ENCODE measurements at places on chromosomes 2 and 18.

- no peak for DNase-seq
Observed at GRCh38 chr2:85607268-85608215, 4.3 kb downstream of the C2orf68 start.

DNA sequence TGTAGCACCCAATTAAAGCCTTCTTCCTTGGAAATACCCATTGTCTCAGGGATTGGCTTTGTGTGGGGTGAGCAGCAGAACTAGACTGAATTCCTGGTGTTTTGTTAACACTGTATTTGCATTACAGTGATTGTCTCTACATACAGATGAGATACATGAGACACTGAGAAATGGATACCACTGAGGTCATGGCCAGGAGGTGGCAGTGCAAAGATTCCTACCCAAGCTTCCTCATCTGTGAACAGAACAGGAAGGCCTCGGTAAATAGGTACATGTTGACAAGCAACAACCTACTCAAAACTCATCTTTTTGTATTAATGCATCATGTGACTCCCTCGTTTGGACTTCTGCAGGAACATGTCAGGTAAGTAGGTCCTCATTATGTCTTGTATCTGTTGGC, 445.8 kb upstream of the RGPD4 start:
- DNase-seq = no peak

DNA sequence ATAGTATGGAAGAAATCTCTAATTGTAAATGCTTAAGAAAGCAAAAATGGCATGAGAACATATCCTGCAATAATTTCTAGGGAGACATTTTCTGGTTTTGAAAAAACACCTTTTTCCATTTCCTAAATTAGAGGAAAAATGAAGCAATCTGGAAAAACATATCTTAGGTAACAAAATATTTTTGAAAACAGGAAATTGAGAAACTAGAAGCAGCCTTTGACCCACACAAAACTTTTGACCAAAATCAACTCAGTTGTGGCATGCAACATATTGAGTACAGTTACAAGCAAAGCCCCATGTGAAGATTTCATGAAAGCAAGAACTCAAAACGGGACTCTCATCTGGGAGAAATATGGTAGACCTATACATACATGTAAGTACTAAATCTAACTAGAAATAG, 28.6 kb upstream of the CHAC2 start:
- no peak for DNase-seq

DNA sequence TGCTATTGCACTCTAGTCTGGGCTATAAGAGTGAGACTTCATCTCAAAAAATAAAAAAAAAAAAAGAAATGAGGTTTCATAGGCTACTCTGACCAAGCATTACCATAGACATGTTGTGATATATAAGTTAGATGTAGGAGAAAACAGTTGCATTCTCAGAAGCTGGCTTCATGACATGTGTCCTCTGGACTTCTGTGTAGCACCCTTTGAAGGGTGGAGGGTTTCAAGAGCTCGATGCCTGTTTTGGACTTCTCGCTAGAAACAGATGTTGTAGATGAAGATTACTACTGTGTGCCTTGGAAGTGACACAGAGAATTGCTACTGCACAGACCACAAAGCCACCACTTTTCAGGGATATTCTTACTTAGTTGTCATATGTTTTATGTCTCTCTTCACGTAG, 91.0 kb downstream of the TMEM247 start:
- no peak for DNase-seq

GRCh38 chr18:38367473-38367872, 801.9 kb upstream of the CELF4 start:
- DNase-seq = no peak

DNA sequence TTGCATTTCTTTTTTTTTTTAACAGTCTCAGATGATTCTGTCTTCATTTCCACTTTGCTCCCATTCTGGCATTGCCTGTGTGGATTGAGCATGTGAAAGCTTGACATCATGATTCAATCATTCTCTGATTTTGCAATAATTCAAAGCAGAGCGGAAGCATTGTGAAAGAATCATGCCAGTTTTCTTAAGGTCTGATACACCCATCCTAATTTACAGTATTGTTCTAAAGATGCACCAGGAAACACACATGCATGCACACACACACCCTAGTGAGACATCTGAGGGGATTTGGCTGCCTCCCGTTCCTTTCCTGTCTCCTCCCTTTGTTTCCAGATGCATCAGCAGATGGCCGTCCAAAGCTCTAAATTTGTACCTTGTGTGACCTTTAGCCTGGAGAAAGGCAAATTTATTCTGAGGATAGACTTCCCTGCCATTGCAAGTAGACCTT, 97.3 kb downstream of the FMNL2 start:
- DNase-seq = peak; percentile 58

DNA sequence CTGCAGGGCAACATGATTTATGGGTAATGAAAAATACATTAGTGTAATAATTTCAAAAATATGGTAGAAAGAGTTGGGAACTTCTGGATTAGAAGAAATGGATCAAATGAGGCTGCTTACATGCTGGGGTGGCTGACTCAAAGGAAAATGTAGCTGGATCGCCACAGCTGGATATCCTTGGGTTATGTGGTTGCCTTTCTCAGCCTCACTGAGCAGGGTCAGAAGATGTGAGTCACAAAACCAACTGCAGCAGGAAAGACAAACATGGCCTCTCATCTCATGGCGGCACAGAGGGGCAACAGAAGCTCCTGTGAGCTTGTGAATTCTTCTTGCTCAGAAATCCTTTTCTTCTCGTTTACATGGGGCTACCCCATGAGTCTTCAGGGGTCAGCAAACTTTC, 317.1 kb upstream of the SPRED2 start:
- DNase-seq = no peak

DNA sequence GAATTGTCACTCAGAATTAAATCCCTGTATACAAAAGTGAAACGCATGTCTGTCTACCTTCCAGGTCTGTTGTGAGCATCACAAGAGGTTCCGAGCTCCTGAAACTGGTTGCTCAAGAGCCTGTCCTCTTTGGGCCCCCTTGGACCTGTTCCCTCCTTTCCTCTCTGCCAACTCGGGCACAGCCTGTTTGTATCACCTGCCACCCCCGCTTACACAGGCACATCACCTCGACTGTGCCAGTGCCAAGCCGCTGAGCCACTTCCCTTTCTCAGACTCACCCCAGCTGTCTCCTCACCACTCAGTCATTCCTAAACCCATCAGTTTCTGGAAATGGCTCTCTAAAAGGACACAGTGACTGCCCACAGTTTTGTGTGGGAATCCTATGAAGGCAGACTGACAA, 3.1 kb downstream of the EFR3B start:
- no peak for DNase-seq

DNA sequence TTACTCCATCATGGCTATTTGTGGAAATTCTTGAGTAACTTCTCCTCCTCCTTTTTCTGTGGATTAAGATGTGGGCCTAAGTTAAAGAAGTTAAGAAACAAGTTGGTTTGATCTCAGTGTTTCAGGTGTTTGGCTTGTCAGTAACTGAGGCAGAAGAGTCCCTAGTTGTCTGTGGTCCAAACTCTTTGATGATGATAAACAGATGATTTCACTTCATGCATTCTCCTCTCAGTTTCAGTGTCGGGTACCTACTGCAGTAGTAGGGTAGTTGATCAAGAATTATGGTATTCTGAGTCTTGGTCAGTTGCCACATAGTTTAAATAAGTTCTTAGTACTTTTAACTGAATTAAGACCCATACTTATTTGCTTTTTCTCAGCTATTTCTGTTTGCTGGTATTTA, 85.6 kb downstream of the NCOA1 start:
- DNase-seq = no peak
